Neural crest cell (in vitro differentiated cells): ENCODE measurements at places on chromosomes 3 and 15. TPM values are rescaled to one million over a fixed set of nuclear protein-coding genes. Genes with fewer than 3 reads are reported as not detected.

SRP14 gene
- 229 and 234 TPM in 2 replicates for total RNA-seq

ZBED2 gene
- total RNA-seq, result not detected in 2 replicates

CFAP92 gene
- 8.7 and 8.8 TPM in 2 replicates for total RNA-seq

RLBP1 gene
- total RNA-seq, result 5.7 and 6.3 TPM in 2 replicates

AHSG gene
- total RNA-seq, result 0.30 TPM in 1 of 2 replicates, not detected in the other

GYG1 gene
- 27.1 and 29.4 TPM in 2 replicates for total RNA-seq
